GM04504 (cell line): ENCODE measurements at places on chromosomes 7 and 10.
A peak's percentile ranks its signal among the peaks of the same experiment; 100 is the strongest.

- DNase-seq, result no peak
Measured at GRCh38 chr10:66929375-66929774, 3.5 kb downstream of the LRRTM3 start.

DNA sequence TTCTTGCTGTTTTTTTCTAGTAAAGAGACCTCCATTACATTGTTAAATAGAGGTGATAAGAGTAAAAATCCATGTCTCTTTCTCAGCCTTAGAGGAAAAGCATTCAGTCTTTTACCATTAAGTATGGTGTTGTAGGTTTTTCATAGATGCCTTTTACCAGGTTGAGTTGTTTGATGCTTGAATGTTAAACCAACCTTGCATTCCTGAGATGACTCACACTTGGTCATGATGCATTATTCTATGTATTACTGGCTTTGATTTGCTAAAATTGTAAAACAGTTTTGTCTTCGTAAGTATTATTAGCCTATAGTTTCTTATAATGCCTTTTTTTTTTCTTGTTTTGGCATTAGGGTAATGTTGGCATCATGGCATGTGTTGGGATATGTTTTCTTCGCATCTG lies 90.0 kb downstream of the ANKRD61 start:
- DNase-seq, result no peak

DNA sequence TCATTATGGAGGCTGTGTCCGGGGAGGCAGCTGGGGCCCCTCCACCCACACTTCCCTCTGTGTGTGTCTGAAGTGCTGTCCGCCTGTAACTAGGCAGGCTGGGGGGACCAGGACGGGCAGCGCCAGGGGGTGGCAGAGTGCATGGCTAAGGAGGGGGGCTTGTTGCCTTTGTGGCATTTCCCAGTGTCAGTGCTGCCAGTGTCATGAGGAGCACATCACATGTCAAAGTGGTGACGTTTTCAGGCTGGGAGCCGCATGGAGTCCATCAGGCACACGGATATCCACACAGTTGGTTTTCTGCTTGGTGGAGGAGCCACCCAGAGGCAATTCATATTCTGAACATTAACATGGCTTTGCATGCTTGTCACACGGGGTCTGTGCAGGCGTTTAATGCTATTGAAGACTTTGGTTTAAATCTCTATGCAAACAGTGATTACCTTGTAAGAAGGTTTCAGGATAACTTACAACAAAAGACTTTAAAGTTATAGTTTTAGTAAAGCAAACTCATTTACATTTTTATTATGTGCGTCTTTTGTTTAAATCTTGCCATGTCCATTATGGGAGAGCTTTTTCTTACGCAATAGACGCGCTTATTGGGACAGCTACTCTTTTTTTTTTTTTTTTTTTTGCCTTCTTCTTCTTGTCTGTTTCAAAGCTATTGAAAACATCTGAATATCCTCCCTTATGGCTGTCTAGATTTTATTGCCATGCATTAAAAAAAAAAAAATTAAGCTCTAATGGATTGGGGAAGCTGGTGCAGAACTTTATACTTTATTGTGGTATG lies 52.9 kb downstream of the C10orf67 start:
- no peak for DNase-seq

DNA sequence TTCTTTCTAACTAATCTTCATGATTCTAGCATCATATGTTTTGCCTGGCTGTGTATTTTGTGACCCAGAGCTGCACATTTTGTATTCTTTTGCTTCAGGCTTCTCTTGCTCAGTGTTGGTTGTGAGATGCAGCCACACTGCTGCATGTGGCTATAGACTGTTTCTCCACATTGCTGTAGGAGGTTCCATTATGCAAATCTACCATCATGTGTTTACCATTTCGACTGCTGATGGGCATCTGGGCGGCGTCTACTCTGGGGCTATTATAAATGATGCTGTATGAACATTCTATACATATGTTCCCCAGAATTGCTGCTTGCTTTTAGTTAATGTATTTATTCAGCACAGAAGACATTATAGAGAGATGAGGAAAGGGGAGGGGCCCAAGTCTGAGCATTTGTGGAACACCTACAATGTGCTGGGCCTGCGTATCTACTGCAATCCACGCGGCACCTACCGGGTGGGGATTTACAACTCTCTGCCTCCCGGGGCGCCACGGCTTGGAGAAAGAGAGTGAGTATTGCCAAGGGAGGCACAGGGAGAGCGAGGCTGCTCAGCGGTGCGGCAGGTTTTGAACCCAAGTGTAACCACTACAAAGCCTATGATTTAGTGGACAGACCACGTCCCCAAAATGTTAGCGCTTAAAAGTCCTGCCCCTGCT lies 172.5 kb downstream of the PRKAG2 start:
- no peak for DNase-seq

DNA sequence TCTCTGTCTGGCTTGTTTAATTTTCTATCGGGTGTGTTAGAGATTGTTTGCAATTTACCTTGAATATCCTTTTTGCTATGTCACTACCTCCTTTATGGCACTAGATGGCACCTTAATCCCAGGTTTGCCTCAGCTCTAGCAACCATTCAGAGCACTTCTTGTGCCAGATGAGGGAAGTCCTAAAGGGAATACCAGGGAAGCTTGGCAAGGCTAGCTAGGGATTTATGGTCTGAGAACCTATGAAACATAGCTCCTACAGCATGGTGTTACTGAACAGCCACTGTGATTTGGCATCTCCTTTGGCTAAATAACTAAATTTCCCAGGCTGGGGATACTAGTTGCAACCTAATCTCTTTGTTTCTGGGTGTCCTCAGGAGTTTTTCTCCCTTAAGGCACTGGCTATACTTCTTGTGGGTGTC lies 69.0 kb upstream of the VOPP1 start:
- peak; percentile 80 for DNase-seq

DNA sequence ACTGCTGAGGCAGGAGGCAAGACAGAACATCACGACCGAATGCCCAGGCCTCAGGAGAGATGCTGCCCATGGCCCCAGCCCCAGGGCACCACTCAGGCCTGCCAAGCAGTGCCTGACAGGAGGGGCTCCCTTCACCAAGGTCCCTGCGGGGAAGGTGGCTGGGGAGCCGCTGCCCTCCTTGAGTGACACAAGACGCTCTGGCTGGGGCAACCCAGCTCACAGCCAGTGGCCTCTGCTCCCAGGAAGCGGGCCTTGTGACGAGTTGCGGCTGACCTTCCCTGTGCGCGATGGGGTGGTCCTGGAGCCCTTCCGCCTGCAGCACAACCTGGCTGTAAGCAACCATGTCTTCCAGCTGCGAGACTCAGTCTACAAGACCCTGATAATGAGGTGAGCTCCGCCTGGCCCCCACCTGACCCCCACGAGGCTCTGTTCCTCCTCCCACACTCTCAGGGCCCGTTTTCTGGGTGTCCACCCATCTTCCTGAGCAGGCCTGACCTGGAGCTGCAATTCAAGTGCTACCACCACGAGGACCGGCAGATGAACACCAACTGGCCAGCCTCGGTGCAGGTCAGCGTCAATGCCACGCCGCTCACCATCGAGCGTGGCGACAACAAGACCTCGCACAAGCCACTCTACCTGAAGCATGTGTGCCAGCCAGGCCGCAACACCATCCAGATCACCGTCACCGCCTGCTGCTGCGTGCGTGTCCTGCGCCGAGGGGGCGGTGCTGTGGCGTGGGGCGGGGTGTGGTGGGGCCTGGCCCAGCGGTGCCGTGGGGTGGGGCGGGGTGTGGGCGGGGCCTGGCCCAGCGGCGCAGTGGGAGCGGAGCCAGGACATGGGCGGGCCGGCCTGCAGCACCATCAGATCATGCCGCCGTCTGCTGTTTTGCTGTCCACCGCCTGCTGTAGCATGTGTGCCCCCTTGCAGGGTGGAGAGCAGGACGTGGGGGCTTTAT lies 12.8 kb downstream of the ZMIZ2 start:
- no peak for DNase-seq

DNA sequence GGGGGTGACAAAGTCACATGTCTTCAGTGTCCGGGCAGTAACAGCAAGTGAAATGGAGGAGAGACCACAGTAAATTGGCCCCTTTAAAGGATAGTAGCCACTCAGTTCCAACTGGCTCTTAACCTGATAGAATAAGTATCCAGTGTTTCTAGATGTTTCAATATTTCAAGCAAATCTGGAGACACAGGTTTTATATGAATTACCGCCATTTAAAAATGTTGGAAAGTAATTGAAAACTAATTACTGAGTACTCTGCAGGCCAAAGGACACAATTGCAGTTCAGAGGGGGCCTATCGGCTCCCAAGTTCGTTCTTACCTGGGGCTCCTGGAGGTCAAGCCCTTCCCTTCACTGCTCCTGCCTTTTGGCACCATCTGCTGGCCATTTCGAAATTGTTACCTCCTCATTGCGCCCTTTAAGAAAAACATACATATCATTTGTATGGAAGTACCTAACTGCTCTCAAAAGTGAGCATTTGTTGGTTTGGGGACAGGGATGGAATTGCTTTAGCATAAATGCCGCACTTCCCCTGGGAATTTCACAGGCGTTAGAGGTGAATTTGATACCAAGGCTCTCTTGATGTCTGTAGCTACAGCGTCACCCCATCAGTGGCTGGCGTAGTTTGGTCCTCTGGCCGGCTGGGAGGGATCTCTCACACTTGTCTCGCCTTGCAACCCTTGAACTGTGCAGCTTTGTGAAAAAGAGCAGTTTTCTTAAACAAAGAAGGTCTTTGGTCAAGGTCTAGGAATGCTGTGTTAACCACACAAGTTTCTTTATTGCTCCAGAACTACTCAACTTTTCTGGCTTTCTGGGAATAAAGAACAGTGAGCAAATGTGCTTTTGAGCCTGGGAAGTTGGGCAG lies 220.0 kb downstream of the ARHGAP21 start:
- DNase-seq, result peak; percentile 14

GRCh38 chr10:38156416-38157269 lies 62.5 kb downstream of the ZNF37A start:
- no peak for DNase-seq

DNA sequence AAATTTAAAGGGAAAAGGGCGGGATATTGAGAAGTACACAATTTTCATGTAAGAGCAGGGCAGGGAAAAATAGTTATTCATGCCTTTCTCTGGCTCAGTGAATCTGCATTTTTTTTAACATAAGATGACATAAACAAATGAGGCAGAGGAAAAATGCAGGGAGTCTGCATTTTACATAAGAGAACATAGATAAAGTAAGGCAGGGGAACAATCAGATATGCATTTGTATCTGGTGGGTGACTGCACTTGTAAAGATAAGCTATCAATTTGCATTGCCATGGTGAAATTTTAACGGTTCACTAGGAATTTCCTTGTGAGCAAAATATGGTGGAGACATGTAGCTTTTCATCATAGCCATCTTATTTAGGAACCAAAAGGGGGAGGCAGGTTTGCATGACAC lies 33.5 kb downstream of the ALOX5 start:
- DNase-seq, result no peak

DNA sequence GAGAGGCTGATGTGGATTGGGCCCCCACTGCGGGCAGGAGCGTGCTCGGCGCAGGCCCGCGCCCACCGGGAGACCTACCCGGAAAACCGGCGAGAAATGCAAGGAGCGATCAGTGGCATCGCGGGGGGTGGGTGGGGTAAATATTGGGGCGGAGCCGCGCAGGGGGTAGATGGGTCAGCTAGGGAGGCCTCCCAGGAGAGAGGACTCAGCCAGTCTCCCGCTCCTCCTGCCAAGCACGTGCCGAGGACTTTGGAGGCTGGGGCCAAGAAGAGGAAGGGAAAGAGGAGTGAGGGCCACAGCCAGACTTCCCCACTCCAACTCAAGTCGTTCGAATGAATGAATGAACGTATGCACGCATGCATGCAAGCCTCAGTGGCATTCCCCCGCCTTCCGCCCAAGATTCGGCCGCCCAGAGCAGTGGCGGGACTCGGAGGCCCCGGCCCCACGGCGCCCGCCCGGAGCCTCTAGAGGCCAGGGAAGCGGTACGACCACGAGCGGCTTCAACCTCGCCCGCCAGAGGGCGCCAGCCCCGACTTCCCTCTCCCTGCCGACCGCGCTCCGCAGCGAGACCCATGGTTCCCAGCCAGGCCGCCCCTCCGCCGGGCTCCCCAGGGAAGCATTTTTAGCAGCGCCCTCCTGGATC lies 3.6 kb downstream of the NPM3 start:
- DNase-seq, result no peak

DNA sequence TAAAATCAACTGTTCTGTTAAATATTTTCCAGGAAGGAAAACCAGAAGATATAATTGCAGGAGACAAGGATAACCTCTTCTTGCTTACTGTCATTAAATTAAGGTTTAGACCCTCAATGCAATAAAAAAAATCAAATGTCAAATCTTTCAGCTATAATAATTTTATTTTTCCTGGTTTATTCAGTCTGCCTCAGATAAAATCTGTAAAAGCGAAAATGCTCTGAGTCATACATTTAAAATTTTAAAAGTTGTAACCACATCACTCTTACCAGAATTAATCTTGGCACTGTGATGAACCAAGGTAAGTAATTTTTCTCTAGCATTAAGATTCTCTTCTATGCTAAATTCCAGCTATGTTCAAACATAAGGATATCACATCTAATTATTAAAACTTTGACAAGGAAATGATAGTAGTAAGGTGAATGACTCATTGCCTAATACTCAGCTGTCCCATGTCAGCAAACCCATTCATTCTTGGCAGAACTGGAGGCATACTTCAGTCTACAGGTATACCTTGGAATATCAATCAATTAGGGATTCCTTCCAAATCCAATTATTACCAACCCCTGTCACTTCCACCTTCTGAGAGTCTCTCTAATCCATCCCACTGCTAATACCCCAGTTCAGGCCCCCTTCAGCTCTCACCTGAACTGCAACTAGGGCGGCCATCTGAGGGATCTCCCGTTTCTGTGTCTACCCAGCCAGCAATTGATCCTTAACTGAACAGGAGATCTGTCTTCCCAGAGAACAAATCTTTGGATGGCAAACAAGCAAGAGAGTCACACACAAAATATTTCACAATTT lies 434.1 kb downstream of the GRM8 start:
- no peak for DNase-seq

- no peak for DNase-seq
Measured at GRCh38 chr7:29202651-29203069, 8.1 kb downstream of the CHN2 start.

- no peak for DNase-seq
Measured at GRCh38 chr10:127877116-127877515, 15.6 kb downstream of the CLRN3 start.

DNA sequence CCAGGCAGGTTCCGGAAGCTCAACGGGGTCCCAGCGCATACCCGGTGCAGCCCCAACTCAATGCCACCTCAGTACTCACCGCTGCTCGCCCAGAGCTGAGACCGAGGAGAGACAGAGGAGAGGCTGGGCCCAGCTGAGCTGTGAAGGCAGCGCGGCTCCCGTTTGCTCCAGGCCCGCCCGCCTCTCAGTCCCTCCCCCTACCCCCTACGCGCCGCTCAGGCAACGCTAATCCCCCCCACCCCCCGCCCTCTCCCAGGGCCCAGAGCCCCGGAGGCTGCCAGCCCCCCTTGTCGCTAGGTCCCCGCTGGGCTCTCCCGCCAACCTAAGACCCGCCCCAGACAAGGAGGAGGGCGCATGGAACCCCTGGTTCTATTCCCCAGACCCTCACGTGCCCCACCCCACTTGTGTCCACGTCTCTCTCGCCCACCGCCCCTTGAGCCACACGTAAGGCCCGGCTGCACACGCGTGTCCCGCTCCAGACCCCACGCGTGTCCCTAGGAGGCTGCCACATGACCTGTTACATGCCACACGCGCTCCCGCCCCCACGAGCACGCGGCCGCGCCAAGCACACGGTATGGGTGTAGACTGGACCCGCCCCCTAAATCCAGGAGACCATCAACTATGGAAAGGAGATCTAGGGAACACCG lies at the start of gene PSD:
PSD (minus strand) TSS at position 164 of the 647 bp plus-strand sequence. CDS start 1,747 bp downstream, outside the sequence.
- DNase-seq, result no peak

- DNase-seq, result no peak
Measured at GRCh38 chr7:106599343-106599698, 61.6 kb downstream of the CCDC71L start.

GRCh38 chr7:2844153-2845033 lies at the start of gene GNA12:
Gene GNA12 (minus strand): TSS chr7:2844308. CDS start chr7:2844161, 147 bp downstream.
- DNase-seq, result peak; percentile 97

GRCh38 chr7:141053626-141054025 lies 20.2 kb upstream of the TMEM178B start:
- DNase-seq, result no peak
